Karpas-422 (cell line): ENCODE measurements at places on chromosomes 11 and 22. TPM values are rescaled to one million over a fixed set of nuclear protein-coding genes. Genes with fewer than 3 reads are reported as not detected.
A peak's percentile ranks its signal among the peaks of the same experiment; 100 is the strongest.

GRCh38 chr11:2381494-2382128, 4.5 kb downstream of the CD81 start:
- peak; percentile 39 for DNase-seq
- H3K27ac ChIP-seq: peak overlapping the region; percentile 91
- H3K4me1 ChIP-seq: peaks cover 78% of the 10 kb centered on the region

- H3K36me3 ChIP-seq: no peaks in the 10 kb centered on the region
- no peaks in the 10 kb centered on the region for H3K27me3 ChIP-seq
- H3K4me3 ChIP-seq: peak overlapping the region; percentile 35; the same call in 1 of the 2 replicates
- DNase-seq: peak; percentile 63
- no peak overlapping the region for H3K27ac ChIP-seq
Measured at GRCh38 chr22:39601180-39601535, 30.6 kb downstream of the CACNA1I start.

- DNase-seq: peak; percentile 42
- H3K36me3 ChIP-seq: no peaks in the 10 kb centered on the region
- no peaks in the 10 kb centered on the region for H3K4me1 ChIP-seq
- H3K4me3 ChIP-seq: no peak overlapping the region
Measured at GRCh38 chr11:132300283-132300682, 929.9 kb downstream of the NTM start.

DNA sequence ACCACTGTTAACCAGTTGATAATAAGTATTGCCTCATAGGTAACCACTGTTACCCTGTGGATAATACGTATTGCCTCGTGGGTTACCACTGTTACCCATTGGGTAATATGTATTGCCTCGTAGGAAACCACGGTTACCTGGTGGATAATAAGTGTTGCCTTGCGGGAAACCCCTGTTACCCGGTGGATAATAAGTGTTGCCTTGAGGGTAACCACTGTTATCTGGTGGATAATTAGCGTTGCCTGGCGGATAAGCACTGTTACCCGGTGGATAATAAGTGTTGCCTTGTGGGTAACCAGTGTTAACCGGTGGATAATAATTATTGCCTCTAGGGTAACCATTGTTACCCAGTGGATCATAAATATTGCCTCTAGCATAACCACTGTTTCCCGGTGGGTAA, 27.3 kb upstream of the NXPE4 start:
- H3K27ac ChIP-seq: no peak overlapping the region
- no peaks in the 10 kb centered on the region for H3K36me3 ChIP-seq
- H3K4me3 ChIP-seq: no peak overlapping the region
- H3K27me3 ChIP-seq: no peaks in the 10 kb centered on the region
- no peaks in the 10 kb centered on the region for H3K4me1 ChIP-seq
- DNase-seq: no peak

DNA sequence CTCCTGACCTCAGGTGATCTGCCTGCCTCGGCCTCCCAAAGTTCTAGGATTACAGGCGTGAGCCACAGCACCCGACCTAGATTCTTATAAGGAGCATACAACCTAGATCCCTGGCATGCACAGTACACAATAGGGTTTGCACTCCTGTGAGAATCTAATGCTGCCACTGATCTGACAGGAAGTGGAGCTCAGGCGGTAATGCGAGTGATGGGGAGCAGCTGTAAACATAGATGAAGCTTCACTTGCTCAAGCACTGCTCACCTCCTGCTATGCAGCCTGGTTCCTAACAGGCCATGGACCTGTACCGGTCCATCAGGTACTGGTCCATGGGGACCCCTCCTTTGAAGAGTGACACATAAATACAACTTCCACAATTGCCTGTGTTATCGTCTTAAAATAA, 44.8 kb upstream of the EIF3M start:
- H3K36me3 ChIP-seq: no peaks in the 10 kb centered on the region
- H3K27ac ChIP-seq: no peak overlapping the region
- H3K4me3 ChIP-seq: no peak overlapping the region
- no peaks in the 10 kb centered on the region for H3K4me1 ChIP-seq
- H3K27me3 ChIP-seq: no peaks in the 10 kb centered on the region
- DNase-seq: no peak

DNA sequence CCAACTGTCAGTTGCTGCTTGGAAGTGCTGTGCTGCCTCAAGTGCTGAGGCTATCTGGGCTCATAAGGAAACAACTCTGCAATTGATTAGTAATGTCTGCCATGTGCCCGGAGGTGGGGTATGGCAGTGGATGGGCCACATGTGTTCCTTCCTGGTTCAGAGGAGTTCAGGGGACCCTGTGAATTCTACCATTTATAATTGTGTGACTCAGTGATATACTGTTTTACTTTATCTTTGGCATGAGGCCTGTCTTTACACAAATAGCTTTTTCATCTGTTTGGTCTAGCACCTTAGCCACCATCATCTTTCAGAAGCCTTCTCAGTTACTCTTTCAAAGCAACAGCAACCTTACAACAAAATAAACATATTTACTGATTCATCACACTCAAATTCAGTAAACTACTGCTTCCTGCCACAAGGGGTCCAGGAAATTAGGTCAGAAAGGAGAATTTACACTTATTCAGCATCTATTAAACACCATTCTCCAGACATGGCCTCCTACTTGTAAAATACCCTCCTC, 20.9 kb downstream of the DKK3 start:
- peak; percentile 51 for DNase-seq
- peaks cover 8% of the 10 kb centered on the region for H3K4me1 ChIP-seq
- H3K36me3 ChIP-seq: no peaks in the 10 kb centered on the region

DNA sequence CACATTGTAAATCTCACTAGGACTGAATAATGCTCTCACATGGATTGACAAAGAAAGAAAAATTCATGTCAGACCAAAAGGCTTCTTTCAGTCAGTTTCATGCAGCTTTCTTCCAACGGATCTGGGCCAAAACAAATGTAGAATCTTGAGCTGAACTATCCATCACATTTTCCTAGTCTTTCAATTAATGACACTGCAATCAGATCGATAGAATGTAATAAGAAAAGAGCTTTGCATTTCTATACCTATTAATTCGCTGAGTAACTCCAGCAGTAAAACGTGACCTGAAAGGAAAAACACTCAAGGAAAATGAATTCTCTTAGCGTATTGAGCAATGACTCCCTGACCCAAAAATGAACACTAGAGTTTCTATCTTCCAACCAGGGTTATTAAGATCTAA, 194.8 kb upstream of the BLID start:
- H3K36me3 ChIP-seq: no peaks in the 10 kb centered on the region
- no peak overlapping the region for H3K4me3 ChIP-seq
- DNase-seq: no peak
- H3K4me1 ChIP-seq: no peaks in the 10 kb centered on the region
- no peaks in the 10 kb centered on the region for H3K27me3 ChIP-seq

GRCh38 chr22:17896586-17896985, 122.3 kb upstream of the BID start:
- no peak overlapping the region for H3K27ac ChIP-seq
- no peak overlapping the region for H3K4me3 ChIP-seq
- DNase-seq: no peak
- H3K4me1 ChIP-seq: peaks cover 34% of the 10 kb centered on the region

DNA sequence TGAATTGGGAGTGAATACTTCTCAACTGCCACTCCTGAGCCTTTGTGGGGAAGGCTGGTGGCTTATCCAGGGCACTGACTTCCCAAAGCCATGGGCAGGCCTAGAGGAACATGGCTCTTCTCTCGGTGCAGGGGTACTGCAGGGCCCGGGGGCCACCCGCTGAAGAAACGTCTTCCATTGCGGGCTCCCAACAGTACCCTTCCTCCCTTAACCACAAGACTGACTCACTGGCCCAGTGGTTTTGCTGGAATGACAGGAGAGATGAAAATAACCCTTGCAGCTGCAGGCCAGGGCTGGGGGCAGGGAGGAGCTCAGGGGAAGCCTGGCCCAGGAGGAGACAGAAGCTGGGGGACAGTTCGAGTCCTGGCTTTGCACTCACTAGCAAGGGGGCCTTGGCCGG, 13.5 kb downstream of the TXN2 start:
- H3K4me1 ChIP-seq: no peaks in the 10 kb centered on the region
- H3K27me3 ChIP-seq: no peaks in the 10 kb centered on the region
- no peak overlapping the region for H3K27ac ChIP-seq
- no peak for DNase-seq
- no peak overlapping the region for H3K4me3 ChIP-seq

The RGL4 gene
- total RNA-seq: 103 and 125 TPM in 2 replicates

The SLC5A12 gene
- not detected in 2 replicates for total RNA-seq

The CASP1 gene
- 3.9 and 8.0 TPM in 2 replicates for total RNA-seq

The ARHGAP8 gene
- not detected in 2 replicates for total RNA-seq

The UPB1 gene
- 0.19 and 1.3 TPM in 2 replicates for total RNA-seq

The OR8A1 gene
- total RNA-seq: not detected in 2 replicates

The NLRP6 gene
- 0.11 TPM in 1 of 2 replicates, not detected in the other for total RNA-seq

The PHLDB1 gene
- total RNA-seq: 0.19 TPM in 1 of 2 replicates, not detected in the other
